ENCODE measurements at places on chromosomes 11 and 22.

DNA sequence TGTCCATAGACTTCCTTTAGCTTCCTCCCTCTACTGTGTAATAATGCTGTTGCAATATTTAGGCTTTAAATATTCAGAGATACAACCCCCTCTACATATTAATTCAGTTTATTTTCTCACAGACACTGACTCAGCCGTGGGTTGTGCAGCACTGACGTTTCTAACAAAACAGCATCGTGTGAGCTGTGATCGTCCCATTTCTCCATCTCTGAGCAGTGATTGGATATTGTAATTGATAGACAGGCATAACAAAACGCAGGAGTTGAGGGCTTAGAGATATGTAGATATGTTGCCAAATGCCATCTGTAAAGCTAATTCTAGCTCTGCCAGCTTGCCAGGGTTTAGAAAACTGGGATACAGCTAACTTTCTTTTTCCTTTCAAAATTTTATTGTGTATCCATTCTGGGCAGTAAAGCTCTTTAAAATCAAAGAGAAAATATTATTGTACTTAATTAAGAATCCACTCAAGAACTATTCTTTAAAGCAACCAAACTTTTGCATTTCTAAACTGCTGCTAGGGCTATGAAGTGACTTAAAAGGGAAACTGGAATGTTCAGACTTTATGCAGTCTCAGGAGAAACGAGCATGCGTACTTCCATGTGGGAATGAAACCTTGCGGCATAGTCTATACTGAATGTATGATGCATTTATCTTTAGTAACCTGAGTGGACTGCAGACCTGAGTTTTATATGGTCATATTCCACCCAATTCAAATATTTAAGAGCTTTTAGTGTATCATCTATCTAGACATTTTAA, 22.7 kb downstream of the BTBD10 start:
- no peak for DNase-seq

GRCh38 chr11:12199231-12199948, 89.0 kb downstream of the MICAL2 start:
- DNase-seq = no peak

- no peak for DNase-seq
These were observed 7.7 kb downstream of the CD44 start for GRCh38 chr11:35146711-35147110.

- no peak for DNase-seq
These were observed 17.0 kb downstream of the CASP12 start for GRCh38 chr11:104881117-104881794.

DNA sequence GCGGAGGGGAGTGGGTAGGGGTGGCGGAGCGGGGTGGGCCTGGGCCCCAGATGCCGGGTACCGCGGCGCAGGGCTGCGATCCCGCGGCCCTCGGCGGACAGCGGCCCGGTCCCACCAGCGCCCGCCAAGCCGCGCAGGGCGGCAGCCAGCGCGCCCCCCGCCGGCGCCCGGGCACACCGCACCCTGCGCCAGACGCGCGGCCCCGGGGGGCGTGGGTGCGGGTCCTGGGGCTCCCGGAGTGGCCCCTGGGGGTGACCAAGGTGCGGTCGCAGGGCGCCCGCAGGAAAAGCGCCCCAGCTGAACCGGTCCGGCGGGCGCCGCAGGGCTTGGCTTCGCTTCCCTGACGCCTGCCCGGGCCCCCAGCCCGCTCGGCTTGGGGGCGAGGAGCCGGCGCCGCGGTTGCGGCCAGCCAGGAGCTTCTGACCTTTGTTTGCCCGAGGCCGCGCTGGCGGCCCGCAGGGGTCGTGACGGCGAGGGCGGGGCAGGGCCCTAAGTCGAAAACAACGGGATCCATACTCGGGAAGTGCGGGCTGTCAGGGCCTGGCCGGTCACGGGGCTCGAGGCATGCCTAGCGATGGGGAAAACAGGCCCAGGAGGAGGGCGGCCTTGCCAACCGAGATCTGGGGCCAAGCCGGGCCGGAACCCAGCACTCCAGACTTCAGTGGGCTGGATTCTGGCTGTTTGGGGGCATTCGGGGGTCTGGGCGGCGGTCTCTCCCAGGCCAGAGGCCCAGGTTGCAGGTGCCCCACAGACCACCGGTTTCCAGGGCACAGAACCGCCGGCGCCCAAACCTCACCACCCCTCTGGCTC, 581 bp upstream of the AP5B1 start:
- DNase-seq = no peak

DNA sequence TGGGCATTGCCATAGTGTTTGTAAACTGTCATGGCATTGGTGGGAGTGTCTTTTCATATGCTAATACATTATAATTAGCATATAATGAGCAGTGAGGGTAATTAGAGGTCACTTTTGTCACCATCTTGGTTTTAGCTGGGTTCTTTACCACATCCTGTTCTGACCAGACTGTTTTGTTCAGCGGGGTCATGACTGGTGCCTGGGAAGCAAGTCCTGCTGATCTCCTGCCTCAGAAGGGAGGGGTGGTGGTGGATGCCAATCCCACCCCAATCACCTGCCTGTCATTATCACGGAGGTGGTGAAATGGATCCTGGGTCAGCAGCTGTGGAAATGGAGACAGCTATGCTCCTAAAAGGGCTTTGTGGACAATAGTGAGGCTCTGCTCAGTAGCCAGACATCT, 31.2 kb downstream of the IL18 start:
- no peak for DNase-seq

DNA sequence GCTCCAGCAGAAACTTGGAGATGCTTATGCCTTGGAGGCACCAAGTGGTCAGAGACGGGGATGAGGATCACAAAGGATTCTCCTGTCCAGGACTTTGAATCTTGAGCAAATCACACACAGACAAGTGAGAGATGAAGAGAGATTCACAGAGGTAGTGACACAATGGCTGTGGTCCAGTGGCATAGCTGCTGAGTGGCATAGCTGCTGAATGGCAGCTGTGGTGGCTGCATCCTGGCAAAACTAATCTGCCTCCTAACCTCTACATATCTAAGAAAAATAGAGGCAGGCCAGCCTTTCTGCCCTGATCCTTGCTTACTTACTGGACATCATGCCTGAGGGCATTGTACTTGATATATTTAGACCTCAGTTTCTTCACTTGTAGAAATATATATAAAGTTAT, 102.6 kb downstream of the CD44 start:
- no peak for DNase-seq

GRCh38 chr11:78782725-78783124, 208.1 kb upstream of the NARS2 start:
- no peak for DNase-seq

DNA sequence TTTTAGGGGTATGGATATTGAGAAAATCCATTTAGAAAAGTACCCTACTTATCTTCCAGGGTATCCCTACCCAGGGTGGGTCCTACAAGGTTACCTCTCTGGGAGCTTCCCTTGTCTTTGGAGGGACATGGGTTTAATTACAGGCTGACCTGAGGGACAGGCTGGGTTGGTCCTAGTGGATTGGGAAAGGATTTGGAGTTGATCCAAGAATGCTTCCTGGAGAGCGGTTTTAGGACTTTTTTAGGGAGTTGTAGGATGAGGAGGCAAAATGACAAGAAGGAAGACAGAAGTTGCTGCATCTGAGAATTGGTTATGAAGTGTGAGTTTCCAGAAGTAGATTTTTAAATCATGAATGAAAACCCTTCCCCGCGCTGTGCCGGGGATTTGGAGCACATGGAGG, 61.8 kb upstream of the CRTAM start:
- no peak for DNase-seq

DNA sequence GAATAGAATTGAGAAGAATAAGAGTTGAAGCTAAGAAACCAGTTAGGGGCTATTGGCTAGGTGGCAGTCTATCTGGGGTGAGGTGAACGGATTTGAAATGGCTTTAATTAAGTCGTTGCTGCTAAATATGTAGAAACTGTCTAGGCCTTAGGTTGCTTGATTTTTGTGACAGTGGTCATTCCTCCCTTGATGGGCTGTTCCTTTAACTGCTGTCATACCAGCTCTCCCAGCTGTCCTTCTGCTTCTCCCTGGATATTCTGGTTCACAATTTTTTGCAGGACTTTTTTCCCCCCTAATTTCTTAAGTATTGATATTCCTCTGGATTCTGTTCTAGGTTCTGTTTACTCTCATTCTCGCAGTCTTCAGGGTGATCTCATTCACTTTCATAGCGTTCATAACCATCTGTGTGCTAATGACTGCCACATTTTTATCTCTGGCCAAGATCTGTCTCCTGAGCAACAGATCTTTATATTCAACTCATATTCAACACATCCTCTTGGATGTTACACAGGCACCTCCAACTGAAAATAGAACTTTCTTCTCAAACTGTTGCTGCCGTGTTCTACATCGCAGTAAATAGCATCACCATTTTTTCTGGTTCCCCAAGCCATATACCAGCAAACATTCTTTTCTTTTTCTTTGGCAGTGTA, 134.1 kb downstream of the UVRAG start:
- no peak for DNase-seq

DNA sequence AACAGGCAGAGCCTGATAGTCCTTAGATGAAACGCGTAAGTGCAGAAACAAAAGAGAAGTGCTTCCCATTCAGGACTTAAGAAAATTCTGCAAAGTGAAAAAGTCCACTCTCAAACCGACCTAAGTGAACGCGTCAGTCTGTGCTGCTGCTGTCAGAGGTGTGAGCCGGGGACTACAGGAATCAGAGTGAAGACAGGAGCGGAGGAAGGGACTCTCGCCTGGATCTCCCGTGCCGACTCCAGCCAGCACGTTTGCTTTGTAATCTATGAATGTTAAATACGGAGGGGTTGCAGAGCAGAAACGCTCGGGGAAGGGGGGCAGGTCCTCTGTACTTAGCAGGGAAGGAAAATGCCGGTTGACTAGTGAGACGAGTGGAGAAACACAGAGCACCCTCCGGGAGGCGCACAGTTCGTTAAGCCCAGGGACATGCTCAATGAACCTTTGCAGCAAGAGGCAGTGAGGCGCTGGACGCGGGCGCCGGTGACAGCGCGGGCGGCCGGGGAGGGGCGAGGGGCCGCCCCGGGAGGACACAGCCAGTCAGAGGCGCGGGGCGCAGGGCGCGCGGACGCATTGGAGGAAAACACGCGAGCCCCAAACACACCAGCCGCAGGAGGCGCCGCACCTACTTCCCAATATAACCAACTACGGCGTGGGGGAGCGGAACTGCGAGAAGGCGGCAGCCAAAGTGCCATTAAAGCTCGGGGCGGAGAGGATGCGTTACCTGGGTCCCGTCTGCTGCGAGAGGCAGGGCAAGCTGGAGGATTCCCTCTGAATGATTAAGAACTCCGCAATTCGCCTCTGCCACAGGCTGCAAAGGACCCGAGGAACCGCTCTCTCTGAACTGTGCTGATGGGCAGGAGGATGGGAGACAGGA, at the start of gene CNTN5:
Gene CNTN5, plus strand, starts transcription at position 598 of the 874 bp plus-strand sequence.
- DNase-seq = no peak

DNA sequence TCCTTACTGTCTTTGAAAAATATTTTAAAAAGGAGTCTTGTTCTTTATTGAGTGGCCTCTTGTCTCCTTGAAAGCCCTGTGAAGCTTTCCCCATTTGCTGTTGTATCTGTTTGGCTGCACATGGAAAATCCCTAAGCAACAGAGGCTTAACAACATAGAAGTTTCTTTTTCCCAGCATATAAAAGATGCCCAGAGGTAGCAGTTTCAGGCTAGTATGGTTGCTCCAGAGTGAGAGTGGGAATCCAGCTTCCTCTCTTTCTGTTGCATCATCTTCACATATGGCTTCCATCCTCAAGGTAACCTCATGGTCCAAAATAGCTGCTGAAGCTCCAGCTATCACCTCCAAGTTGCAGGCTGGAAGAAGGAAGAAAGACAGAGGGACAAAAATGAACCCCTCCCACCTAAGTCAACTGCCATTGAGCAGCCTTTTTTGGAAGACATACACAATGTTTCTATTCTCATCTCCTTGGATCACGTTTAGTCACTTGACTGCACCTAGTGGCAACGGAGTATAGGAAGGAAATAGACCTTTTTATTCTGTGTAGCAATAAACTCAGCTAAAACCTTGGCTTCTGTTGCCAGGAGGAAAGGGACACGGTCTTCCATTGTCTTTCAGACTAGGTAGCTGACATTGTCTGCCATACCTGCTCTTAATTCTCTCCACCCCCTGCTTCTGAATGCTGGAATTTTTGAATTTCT, 5.3 kb downstream of the CSF2RB start:
- no peak for DNase-seq

- DNase-seq = no peak
These were observed 57.8 kb upstream of the ALDH3B2 start for GRCh38 chr11:67732045-67732787.

DNA sequence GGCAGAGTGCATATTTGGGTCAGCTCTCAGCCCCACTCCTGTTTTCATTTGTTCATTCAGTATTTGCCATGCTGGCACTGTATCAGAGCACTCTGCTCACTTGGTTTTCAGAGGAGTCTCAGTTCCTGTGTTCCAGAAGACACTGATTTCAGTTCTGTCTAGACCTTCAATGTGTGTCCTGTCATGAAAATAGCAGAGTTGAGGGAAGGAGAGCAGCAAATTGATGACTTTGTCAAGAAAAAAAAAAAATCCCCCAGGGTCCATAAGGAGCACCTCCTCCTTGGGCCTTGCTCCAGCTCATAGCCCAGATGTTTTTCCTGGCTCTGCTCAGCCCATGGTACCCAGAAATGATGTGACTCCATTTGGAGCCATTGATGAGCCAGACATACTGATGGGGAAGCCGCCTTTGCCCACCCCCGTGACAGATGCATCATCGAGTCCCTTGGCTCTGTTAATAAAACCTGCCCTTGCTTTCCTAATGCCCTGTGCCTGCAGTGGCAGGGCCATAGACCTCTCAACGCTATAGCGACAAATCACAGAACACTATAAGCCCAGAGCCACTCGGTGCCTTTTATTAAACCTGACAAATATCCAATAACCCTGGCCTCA, 107.0 kb downstream of the PKNOX2 start:
- DNase-seq = no peak

- no peak for DNase-seq
These were observed 119.9 kb upstream of the MPPED2 start for GRCh38 chr11:30705913-30706675.

- DNase-seq = no peak
These were observed at the start of gene NLRP6 for GRCh38 chr11:278001-278951. TSS of gene NLRP6 (plus strand) at chr11:278407. CDS start at chr11:278570, 163 bp downstream.

- DNase-seq = no peak
These were observed 35.6 kb downstream of the MPPED1 start for GRCh38 chr22:43447380-43447779.

GRCh38 chr22:44828193-44828592, 75.8 kb downstream of the ARHGAP8 start:
- peak; percentile 26 for DNase-seq

DNA sequence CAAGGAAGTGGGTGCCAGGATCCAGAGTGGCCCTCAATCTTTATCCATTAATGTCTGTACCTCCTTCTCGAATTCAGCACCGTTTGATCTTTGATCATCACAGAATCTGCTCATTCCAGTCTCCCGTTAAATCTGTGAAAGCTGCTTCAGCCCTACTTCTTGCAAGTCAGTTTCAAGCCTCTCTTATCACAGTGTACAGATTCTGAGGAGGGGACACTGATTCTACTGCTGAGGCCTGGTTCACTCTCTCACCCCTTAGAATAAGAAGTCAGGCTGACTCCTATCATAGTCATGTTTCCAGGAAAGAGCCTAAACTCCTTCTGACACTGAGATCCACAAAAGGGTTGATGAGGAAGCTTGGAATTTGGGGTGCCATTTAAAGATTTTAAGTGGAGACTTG, 39.0 kb downstream of the MAML2 start:
- no peak for DNase-seq

- no peak for DNase-seq
These were observed 36.3 kb upstream of the RTL6 start for GRCh38 chr22:44534335-44534734.

GRCh38 chr22:49716441-49716840, 111.2 kb downstream of the BRD1 start:
- no peak for DNase-seq
